ENCODE measurements at places on chromosomes 1 and 21.

DNA sequence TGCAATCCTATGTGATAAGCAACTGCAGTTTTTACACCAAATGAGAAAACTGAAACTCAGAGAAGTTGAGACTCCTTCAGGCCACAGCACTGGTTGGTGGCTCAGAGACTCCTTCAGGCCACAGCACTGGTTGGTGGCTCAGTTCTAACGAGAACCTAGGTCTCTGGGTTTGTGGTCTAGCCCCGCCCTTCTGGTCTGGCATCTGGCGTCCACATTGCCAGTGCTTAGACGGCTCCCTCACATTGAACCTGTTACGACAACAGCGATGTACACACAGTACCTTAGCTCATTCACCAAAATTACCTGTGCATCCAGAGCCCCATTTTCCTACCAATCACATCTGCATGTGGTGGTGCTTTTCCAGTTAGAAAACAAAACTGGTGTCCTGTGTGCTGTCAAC, 66.1 kb downstream of the NID1 start:
- DNase-seq = no peak

DNA sequence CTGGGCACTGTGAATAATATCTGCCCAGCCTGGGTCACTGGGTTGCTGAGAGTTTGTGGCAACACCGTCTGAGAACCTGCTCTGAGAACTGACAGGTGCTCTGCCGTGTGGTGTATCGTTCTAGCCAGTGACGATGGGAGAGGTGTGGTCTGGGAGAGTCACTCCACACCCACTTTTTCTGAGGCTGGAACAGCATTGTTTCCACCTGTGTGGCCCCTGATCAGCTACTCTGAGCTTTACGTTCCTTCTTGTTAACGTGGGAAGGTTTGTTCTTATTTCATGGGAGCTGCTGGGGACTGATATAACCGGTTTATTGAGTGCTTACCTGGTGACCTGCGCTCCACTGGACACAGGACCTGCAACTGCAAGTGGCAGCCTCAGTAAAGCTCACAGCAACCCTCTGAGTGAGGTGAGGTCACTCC, 34.8 kb upstream of the TENT5C start:
- no peak for DNase-seq

DNA sequence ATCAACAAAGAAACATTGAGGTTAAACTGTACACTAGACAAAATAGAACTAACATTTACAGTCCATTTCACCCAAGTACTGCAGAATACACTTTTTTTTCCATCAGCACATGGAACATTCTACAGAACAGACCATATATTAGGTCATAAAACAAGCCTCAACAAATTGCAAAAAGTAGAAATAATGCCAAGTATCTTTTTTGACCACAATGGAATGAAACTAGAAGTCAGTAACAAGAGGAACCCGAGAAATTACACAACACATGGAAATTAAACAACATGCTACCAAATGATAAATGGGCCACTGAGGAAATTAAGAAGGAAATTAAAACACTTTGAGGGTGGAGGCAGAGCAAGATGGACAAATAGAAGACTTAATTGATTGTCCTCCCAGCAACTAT, 8.4 kb upstream of the C1orf185 start:
- no peak for DNase-seq

GRCh38 chr1:110007046-110007830, 22.7 kb downstream of the AHCYL1 start:
- no peak for DNase-seq

GRCh38 chr1:89023026-89023425, 360 bp upstream of the GBP3 start:
- DNase-seq = no peak

GRCh38 chr1:182953826-182954225, 860 bp upstream of the SHCBP1L start:
- DNase-seq = no peak

All from SK-N-MC (cell line).